ENCODE measurements at places on chromosomes 3 and 15.

DNA sequence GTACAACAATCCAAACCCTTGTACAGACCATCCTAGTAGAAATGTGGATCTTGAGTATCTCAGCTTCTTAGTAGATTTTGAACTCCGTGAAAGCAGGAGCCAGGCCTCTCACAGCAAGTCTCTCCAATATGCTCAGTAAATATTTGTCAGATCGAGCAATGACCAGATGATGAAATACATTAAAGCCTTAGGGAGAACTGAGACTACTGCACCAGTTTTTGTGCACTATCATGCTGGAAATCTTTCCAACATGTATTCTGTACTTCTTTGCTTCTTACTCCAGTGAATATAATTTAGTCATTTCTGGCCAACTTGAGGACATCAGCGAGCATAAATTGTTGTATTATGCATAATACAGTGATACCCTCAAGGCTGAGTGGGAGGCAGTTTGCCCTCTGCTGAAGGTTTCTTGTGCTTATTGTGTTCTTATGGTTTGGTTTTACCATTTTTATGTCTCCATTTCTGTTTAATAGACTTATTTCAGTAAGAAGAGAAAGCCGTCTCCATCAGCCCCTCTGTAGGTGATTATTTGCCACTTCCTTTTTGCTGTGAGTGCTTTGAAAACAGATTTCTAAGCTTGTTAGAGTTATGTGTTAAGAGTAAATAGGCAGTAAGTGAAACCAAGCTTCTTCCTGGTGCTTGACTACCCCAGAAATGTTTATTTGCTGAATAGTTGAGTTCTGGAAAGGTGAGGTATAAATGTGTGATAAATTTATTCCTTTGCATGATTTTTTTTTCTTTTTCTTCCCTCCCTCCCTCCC, 147.1 kb downstream of the PGPEP1L start:
- DNase-seq, result no peak
- H3K36me3 ChIP-seq, result no peaks in the 10 kb centered on the region
- peaks cover 64% of the 10 kb centered on the region for H3K4me1 ChIP-seq
- no peak overlapping the region for H3K4me3 ChIP-seq
- H3K27me3 ChIP-seq, result no peaks in the 10 kb centered on the region

GRCh38 chr15:68429691-68430470, 2.1 kb downstream of the ITGA11 start:
- H3K4me1 ChIP-seq, result no peaks in the 10 kb centered on the region
- H3K27me3 ChIP-seq, result peaks cover 51% of the 10 kb centered on the region
- H3K36me3 ChIP-seq, result no peaks in the 10 kb centered on the region
- H3K27ac ChIP-seq, result no peak overlapping the region
- no peak overlapping the region for H3K4me3 ChIP-seq

DNA sequence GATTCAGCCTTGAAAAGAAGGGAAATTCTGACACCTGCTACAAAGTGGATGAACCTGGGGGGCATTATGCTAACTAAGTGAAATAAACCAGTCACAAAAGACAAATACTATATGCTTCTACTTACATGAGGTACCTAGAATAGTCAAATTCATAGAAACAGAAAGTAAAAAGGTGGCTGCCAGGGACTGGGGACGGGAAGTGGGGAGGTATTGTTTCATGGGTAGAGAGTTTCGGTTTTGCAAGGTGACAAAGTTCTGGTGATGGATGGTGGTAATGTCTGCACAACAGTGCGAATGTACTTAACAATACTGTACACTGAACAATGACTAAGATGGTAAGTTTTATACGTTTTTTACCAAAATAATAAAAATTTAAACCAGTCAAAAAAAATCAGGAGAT, 4.8 kb downstream of the IDH2 start:
- DNase-seq, result no peak
- H3K27ac ChIP-seq, result no peak overlapping the region
- no peaks in the 10 kb centered on the region for H3K36me3 ChIP-seq
- H3K27me3 ChIP-seq, result no peaks in the 10 kb centered on the region

DNA sequence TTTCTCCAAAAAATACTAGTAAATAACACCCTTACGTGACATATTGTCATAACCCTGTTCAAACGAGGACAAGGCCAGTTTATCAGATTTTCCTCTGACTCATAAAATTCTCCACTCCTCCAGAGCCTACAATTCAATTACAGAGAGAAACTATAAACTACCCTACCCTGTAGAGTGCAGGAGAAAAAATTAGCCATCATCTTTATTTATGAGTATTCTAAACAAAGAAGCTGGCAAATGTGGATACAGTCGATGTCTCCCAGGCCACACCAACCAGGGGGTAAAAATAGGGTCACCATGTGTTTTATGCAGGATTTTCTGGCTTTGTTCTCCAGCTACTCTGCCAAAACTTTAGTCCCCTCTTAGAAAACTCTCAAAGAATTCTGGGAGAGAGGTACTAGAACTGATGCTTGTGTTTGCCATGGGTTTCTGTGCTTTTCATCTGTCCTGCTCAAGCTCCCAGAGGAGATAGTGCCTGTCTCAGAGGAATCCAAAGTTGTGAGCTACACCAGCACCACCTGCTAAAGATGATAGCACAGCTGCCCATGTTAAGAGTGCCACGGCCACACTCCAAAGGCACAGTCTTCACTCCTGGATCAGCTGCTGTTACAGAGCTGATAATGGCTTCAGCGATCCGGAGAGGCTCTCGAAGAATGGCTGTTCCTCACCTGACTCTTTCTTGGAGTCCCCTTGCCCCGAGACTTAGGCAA, 150.2 kb downstream of the IMPG2 start:
- DNase-seq, result no peak
- no peak overlapping the region for H3K4me3 ChIP-seq
- no peak overlapping the region for H3K27ac ChIP-seq
- H3K36me3 ChIP-seq, result no peaks in the 10 kb centered on the region
- H3K4me1 ChIP-seq, result no peaks in the 10 kb centered on the region

DNA sequence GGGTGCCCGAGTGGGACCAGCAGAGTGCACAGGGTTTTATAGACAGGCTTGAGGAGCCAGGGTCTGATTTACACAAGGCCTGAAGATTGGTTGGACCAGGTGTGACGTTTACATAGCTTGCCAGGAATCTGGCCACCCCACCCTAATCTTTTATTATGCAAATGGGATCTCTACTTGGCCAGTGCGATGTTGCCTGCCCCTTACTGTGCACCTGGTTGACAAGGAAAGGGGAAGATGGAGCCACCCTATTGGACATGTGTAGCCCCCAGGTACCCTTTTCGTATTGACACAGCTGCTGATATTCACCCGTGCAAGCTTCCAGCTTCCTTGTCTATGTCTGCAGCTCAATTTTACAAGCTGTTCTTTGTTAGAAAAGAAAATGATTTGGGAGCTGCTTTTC, 132.0 kb downstream of the ARNT2 start:
- no peaks in the 10 kb centered on the region for H3K27me3 ChIP-seq
- H3K4me3 ChIP-seq, result no peak overlapping the region
- no peak for DNase-seq
- no peak overlapping the region for H3K27ac ChIP-seq

- H3K4me1 ChIP-seq, result peaks cover 8% of the 10 kb centered on the region
- no peak overlapping the region for H3K27ac ChIP-seq
- no peaks in the 10 kb centered on the region for H3K36me3 ChIP-seq
Measured at GRCh38 chr3:139540651-139541531, 1.3 kb upstream of the RBP1 start.

- no peak for DNase-seq
- peaks cover 4% of the 10 kb centered on the region for H3K4me1 ChIP-seq
- H3K4me3 ChIP-seq, result no peak overlapping the region
Measured at GRCh38 chr15:76433798-76434400, 97.3 kb downstream of the ISL2 start.

GRCh38 chr3:103388214-103388613, 953.4 kb downstream of the ZPLD1 start:
- H3K27ac ChIP-seq, result no peak overlapping the region
- no peaks in the 10 kb centered on the region for H3K36me3 ChIP-seq
- H3K4me1 ChIP-seq, result no peaks in the 10 kb centered on the region
- no peak for DNase-seq
- no peaks in the 10 kb centered on the region for H3K27me3 ChIP-seq

DNA sequence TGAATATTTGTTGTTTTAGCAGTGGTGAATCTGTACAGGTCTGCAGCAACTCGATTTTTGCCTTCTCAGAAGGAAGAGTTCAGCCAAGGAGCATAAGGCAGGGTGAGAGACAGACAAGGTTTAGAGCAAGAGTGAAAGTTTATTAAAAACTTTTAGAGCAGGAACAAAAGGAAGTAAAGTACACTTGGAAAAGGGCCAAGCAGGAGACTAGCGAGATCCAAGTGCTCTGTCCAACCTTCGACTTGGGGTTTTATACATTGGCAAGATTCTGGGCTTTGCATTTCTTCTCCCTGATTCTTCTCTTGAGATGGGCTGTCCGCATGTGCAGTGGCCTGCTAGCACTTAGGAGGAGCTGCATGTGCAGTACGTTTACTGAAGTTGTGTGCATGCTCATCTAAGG, 46.7 kb upstream of the AADACL2 start:
- no peak overlapping the region for H3K4me3 ChIP-seq
- H3K4me1 ChIP-seq, result no peaks in the 10 kb centered on the region
- H3K27me3 ChIP-seq, result no peaks in the 10 kb centered on the region
- no peaks in the 10 kb centered on the region for H3K36me3 ChIP-seq
- H3K27ac ChIP-seq, result no peak overlapping the region
- no peak for DNase-seq

- H3K4me1 ChIP-seq, result no peaks in the 10 kb centered on the region
- no peak overlapping the region for H3K27ac ChIP-seq
- H3K36me3 ChIP-seq, result peaks cover 96% of the 10 kb centered on the region
- no peak overlapping the region for H3K4me3 ChIP-seq
- no peaks in the 10 kb centered on the region for H3K27me3 ChIP-seq
Measured at GRCh38 chr3:123947482-123947881, 13.5 kb downstream of the CCDC14 start.

- no peaks in the 10 kb centered on the region for H3K27me3 ChIP-seq
- H3K4me1 ChIP-seq, result no peaks in the 10 kb centered on the region
- no peak overlapping the region for H3K4me3 ChIP-seq
- DNase-seq, result no peak
- no peaks in the 10 kb centered on the region for H3K36me3 ChIP-seq
Measured at GRCh38 chr3:54736459-54736858, 191.4 kb downstream of the LRTM1 start.

DNA sequence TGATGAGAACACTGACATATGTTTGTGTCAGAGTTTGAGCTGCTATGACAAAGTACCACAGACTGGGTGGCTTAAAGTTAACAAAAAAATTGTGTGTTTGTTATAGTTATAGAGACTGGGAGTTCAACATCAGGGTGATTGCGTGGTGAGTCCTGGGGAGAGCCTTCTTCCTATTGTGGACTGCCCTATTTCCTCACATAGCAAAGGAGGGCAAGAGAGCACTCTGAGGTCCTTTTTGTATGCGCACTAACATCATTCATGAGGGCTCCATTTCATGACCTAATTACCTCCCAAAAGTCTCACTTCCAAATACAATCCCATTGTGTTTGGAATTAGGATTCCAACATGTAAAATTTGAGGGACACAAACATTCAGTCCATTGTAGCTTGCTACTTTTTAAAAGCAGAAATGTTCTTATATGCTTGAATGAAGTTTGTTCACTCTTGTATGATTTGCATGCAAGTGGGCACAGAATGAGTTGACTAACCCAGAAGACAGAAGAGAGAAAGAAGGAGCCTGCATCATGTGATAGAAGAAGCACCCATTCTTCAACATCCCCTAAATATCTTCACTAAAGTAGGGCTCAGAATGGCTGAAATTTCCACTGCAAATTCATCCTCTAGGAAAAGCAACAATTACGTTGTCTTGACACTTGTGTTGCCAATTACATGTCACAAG, 18.9 kb upstream of the ALCAM start:
- no peaks in the 10 kb centered on the region for H3K27me3 ChIP-seq
- H3K4me1 ChIP-seq, result peaks cover 16% of the 10 kb centered on the region
- DNase-seq, result no peak
- no peaks in the 10 kb centered on the region for H3K36me3 ChIP-seq
- H3K27ac ChIP-seq, result no peak overlapping the region

GRCh38 chr3:15470261-15470660, 42.9 kb downstream of the EAF1 start:
- no peak overlapping the region for H3K27ac ChIP-seq
- H3K4me3 ChIP-seq, result no peak overlapping the region
- DNase-seq, result no peak
- no peaks in the 10 kb centered on the region for H3K27me3 ChIP-seq
